Fibroblast of skin of right quadriceps (primary cell): ENCODE measurements at places on chromosomes 12 and 14.

GRCh38 chr14:55440385-55440784 is at the start of gene TBPL2:
TBPL2 (minus strand) TSS chr14:55440616; CDS start chr14:55440449, 167 bp downstream.
- DNase-seq, result no peak

GRCh38 chr14:68921666-68922065 is 57.4 kb downstream of the ACTN1 start:
- no peak for DNase-seq

DNA sequence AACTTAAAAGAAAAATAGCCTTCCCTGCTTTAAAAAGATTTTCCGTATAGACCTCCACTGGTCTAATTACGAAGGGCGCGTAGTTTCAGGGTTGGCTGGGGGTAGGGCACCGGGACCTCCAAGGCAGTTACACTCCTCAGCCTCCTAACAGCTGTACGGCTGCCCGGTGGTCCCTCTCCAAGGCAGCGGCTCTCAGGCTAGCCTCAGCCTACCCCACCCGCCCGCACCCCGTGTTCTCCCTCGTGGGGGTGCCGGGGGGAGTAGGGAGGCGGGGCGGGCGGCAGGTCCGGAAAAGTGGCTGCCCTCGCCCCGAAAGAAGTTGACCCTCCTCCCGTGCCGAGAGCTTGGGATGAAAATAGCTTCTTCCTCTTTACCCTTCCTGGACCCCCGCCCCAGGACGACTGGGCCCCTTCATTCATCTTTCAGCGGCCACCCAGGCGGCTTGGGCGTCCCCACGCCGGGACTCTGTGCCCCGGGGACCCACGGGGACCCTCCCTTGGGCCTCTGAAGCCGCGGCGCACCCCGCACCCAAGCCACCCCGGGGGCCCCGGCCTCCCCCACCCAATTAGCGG is 991 bp upstream of the RCOR1 start:
- DNase-seq, result peak; percentile 34

DNA sequence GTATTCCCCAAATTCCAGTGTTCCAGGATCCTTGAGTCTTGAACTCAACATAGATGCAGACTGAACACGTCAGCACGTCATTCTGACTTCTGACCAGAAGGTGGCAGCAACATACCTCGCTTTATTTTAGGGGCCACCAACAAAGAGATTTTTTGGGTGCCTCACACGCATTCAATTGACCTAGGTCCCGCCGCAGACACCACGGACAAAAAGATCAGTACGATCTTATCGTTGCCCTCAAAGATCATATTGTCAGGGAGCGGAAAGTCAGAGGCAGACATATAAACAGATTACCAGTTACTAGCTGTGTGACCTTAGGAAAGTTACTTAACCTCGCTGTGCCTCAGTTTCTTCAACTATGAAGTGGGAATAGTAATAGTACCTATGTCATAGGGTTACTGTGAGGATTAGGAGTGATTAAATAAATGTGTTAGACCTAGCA is 6.5 kb upstream of the PRPH start:
- DNase-seq, result peak; percentile 45

DNA sequence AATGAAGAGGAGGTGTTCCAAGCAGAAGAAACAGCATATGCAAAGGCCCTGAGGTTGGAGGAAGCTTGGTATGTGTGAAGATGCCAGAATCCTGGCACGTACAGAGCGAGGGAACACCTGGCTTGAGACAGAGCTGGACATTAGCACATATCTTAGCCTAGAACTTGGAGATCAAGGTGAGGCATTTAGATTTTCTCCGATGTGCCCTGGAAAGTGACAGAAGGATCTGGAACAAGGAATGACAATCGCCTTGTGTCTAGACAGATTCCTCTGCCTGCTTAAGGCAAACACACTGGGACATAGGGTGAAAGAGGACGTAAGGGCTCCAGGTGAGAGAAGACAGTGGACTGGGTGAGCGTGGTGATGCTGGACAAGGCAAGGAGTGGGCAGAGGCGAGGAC is 32.2 kb upstream of the NOS1 start:
- no peak for DNase-seq

DNA sequence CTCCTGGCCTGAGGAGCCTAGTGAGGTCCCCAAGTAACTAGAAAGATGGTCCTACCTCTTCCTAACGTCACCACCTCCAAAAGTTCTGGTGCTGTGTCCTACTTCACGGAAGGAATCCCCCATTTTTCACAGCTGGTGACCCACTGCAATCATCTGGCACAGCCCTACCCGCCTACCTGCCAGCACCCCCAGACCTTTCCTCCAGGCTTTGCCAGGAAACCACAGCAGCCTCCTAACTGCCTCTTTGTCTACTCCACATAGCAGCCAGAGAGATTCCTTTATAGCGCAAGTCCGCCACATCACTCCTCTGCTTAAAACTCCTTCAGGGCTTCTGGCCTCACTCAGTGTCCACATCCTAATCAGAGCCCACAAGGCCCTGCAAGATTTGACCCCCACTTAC is 13.4 kb upstream of the FLVCR2 start:
- no peak for DNase-seq

DNA sequence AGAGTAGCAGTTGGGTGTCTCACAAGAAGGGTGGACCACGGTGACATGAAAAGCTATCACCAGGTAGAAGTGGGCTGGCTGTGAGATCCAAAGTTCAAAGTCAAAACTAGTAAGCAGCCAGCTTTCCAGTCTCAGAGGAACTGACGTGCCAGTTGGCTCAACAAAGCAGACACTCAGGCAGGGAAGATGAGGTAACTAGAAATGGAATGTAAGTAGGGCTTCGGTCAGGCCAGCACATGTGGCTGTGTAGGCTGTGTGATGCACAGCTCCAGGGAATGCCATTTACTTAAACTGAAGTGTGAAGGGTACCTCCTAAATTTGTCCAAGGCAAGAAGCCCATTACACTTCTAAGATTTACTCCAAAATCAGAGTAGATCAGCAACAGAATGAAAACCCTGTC is 43.6 kb downstream of the PTPRR start:
- DNase-seq, result peak; percentile 25

DNA sequence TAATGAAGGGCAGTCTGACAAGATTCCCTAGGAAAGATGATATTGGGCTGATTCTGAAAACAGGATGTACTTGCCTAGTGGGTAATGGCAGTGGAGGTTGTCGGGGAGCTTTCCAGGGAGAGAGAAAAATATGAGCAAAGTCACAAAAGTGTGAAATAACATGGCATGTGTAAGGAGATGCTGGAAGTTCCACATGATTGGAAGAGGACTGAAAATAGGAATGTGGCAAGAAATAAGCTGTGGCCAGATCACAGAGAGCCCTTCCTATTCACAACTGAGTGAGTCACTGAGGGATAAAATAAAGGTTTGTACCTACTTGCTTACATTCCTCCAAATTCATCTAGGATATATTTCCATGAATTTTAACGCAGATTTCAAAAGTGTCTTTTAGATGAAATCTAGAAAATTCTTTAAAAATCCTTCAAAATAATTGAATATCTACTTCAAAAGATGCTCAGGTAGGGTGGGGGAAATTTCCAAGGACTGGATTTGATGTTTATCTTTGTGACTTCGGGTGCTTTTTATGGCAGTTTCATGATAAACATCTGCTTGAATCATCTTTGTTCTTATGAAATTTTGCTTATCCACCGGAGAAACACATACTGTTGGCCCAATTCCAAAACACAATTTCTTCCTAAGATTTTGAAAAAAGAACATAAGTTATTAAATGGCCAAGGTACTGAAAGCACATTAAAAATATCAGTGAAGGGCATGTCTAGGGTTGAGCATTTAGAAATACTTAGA is 36.3 kb upstream of the SLC2A13 start:
- DNase-seq, result no peak

GRCh38 chr14:103613517-103613916 is 15.5 kb upstream of the KLC1 start:
- DNase-seq, result no peak

DNA sequence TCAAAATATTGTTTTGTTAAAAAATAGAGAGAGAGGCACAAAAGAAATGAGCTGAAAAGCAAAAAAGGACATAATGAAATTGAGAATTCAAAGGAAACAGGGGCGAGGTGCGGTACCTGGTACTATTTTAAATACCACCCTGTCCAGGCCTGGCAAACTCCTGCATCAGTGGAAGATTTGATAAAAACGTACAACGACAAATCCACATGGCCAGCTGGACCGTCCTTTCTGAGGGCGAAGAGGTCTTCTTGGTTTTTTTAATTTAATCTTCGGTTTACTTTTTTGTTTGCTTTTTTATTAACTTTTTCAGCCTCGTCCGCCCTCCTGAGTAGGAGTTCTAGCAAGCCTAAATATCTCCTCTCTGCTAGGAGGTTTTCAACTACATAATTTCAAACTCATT is 11.9 kb downstream of the BCL11B start:
- no peak for DNase-seq

DNA sequence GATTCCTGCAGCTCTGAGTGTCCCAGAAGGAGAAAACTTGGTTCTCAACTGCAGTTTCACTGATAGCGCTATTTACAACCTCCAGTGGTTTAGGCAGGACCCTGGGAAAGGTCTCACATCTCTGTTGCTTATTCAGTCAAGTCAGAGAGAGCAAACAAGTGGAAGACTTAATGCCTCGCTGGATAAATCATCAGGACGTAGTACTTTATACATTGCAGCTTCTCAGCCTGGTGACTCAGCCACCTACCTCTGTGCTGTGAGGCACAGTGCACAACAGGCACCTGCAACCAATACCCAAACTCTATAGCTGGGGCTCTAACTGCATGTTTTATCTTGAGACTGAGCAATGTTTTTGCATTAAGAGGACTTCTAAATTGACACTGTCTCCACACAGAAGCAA is 379.2 kb upstream of the OR4E1 start:
- DNase-seq, result no peak

GRCh38 chr14:22812744-22813143 is 2.5 kb downstream of the SLC7A7 start:
- DNase-seq, result no peak

DNA sequence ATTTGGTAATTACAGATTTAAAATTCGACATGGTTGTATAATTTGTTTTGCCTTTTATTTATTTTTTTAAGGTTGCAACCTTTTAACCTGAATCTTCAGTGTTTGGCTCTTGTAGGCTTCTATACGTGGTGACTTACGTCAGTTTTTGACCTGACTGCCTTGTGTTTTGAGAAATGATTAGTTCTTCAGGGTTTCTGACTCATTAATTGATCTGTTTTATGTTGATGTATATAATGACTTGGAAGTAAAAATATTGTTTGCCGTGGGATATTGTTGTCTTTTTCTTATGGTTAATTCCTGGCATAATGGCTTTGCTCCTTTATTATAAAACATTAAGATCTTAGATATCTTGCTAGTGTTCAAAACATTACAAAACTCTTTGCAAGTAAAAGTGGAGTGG is 2.5 kb downstream of the RASSF8 start:
- no peak for DNase-seq

- DNase-seq, result no peak
Observed at GRCh38 chr14:98368221-98368620, 903.8 kb downstream of the BCL11B start.

DNA sequence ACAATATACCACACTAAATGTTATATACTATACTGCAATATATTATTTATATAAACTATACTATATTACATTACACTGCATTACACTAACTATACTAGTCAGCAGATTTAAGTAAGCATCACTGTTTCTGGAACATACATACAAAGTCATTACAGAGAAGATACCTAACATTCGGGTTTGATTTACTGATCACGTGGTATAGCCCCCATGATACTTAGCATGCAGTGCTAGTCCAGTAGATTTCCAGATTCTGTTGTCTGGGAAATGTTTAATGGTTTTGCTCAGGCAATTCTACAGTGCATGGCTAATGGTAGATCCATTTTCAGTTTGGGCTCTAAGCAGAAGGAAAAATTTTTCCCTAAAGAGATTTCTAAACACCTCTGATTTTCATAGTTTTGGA is 403.7 kb upstream of the TMTC1 start:
- no peak for DNase-seq

DNA sequence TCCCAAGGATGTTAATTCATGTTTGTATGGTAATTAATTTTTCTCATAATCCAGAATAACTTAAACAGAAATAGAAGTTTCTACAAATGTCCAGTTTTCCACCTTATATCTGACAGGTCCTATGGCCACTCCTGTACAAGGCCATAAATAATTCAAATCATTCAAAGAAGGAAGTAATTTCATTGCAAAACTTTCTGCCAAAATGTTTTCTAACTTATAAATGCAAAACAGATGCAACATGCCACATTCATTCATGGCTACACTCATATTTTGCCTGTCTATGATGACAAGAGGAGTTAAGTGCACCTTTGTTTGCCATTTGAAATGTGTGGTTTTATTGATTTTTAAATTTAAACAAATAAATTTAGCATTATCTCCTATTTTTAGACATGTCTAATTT is 34.4 kb downstream of the ITPR2 start:
- DNase-seq, result no peak

DNA sequence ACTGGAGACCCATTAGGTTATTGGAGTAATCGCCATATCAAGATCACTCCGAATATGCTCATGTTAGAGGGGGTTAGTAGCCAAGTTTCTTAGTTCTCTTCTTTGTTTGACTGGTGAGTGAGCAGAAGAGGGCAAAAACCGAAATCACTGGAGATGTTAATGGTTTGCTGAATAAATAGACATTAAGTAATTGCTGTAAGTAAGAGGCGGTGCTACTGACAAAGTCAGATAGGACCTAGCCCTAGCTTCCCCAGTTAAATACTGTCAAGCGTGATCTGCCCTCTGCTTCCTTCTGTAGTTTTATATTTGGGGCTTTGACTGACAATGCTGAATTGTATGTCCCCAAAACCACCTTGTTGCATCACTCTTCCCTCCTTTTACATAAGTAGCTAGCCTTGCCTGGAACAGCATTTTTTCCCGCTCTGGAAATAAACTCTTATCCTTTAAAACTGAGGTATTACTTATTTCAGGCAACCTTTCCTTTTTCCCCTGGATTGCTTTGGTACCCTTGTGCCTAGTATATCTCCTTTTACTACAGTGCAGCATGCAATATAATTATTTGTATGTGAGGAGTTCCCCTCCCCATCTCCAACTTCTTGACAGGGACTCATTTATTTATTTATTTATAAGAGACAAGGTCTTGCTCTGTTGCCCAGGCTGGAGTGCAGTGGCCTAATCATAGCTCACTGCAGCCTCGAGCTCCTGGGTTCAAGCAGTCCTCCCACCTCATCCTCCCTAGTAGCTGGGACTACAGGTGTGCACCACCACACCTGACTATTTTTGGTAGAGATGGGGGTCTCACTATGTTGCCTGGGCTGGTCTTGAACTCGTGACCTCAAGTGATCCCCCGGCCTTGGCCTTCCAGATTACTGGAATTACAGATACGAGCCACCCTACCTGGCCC is 1.4 kb downstream of the SNRPF start:
- no peak for DNase-seq

- no peak for DNase-seq
Observed at GRCh38 chr12:53254816-53255545, 13.1 kb upstream of the ESPL1 start.

- DNase-seq, result no peak
Observed at GRCh38 chr12:98807187-98807586, 162.1 kb downstream of the APAF1 start.
